ENCODE measurements at places on chromosomes 12 and 14.

DNA sequence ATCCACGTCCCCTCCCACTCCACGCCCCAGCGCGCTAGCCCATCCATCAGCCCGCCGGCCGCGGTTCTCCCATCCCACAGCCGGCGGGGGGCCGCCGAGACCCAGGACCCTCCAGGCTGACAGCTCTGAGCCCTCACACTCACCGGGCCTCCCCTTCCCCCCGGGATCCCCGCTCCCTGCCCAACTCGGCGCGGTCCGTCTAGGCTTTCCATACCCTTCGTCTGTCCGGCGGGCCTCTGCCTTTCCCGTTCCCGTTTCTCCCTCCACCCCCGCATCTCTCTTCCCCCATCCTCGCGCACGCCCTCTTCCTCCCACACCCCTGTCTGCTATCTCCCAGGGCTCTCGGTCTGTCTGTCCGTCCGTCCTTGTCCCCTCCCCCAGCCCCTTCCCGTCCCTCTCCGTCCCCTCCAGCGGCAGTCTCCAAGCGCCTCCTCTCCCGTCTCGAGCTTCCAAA lies 726 bp downstream of the ZFHX2 start:
- DNase-seq, result no peak

GRCh38 chr12:112963227-112963861 lies 15.0 kb upstream of the OAS2 start:
- no peak for DNase-seq

DNA sequence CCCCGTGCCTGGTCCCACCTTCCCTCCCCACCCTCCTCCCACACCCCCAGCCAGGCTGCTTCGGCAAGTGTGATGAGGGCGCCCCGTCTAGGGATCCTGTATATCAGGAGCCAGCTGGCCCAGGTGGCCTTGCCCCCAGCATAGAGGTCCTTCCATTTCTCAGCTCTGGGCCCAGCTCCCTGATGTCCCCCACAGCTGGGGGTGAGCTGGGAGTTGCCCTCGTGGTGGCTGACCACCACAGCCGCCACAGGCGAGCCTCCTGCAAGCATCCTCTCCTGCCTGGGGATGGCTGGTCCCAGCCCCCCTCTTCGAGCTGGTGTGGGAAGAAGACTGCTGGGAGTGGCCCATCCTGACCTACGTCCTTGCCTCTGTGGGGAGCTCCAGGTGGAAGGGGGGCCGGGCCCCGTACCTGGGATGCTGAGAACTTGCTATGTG lies 7.4 kb downstream of the ASPG start:
- DNase-seq, result no peak

GRCh38 chr12:95169368-95169767 lies 47.9 kb downstream of the FGD6 start:
- DNase-seq, result no peak

DNA sequence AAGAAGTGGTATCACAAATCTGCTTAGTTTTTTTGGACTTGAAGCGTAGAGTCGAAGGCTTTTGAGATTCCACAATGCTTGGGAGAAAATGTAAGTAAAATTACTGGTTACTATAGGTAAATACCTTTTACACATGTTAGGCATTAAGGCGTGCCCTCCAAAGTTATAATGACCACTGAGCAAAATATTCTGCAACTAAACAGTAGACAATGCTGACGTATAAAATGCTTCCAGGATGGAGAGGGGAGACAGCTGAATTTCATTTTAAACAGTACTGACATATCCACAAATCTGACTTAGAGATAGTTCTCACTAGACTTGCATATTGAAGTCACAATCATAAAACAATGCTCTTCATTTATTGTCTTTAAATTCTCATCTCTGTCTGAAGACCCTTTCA lies 144.5 kb upstream of the DCN start:
- DNase-seq, result no peak

- no peak for DNase-seq
Measured at GRCh38 chr14:90839889-90840266, 23.6 kb upstream of the TTC7B start.

DNA sequence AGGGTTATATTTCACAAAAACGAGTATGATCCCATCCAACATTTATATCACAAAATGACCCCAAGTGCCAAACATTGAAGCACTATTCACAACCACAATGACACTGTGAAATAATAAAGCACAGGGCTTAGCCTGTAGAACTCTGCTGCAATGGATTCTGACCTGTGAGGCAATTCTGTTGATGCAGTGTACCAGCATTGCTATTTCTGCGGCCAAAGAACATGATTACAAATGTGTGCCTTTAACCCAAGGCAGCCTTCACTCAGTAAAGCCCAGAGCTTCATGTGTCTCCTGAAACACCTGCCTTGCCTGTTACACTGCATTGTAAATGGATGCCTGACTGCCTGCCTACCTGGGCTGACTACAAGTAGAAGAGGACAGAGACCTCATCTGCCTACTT lies 158.0 kb downstream of the PPM1H start:
- no peak for DNase-seq

DNA sequence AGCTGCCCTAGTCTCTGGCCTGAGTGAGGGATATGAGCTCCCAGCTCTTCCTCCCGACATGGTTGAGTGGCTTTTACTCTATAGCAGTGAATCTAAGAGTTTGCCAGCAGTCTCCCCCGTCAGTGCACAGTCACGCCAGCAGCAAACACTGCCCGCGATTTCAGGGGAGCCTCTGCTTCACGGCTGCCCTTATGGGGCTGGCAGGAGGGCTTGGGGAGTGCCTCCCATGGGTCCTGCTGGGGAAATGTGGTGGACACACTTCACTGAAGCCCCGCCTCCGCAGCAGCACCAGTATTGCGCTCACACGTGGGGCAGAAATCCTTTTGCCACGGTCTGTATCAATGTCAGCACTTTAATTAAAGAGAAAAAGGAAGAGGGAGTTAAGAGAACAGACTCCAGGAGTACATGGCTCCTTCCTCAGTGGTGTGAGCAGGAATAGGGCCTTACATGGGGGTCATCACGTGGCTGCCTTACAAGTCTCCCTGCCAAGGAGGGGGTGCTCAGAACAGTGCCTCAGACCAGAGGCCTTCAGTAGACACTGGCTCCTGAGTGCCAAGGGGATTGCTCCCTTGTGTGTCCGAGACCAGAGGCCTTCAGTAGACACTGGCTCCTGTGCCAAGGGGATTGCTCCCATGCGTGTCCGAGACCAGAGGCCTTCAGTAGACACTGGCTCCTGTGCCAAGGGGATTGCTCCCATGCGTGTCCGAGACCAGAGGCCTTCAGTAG lies 55.7 kb downstream of the SFSWAP start:
- DNase-seq, result no peak

- DNase-seq, result no peak
Measured at GRCh38 chr14:76729258-76729657, 32.0 kb upstream of the VASH1 start.

GRCh38 chr12:100857418-100857817 lies 62.8 kb downstream of the ANO4 start:
- no peak for DNase-seq

- DNase-seq, result no peak
Measured at GRCh38 chr12:41418586-41418985, 230.5 kb downstream of the PDZRN4 start.

DNA sequence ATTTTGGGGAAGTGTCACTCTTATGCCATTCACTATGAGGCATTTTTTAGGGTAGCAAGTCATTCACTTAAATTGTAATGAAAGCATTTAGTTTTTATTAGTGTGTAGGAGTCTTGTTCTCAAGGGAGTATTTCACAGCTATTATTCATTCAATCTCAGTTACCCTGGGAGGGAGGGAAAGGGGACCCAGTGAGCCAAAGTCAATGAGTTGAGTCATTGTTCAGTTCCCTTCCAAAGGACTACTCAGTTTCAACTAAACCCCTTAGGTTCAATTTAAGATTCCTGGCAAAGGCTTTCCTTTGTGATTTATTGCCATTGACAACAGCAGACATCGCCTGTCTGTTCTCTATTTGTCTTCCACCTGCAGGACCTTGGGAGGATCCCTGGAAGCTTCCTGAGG lies 29.3 kb upstream of the RASSF8 start:
- no peak for DNase-seq

- no peak for DNase-seq
Measured at GRCh38 chr12:21989819-21990412, 48.7 kb upstream of the ABCC9 start.

- DNase-seq, result no peak
Measured at GRCh38 chr14:50059763-50060616, 56.4 kb downstream of the VCPKMT start.

DNA sequence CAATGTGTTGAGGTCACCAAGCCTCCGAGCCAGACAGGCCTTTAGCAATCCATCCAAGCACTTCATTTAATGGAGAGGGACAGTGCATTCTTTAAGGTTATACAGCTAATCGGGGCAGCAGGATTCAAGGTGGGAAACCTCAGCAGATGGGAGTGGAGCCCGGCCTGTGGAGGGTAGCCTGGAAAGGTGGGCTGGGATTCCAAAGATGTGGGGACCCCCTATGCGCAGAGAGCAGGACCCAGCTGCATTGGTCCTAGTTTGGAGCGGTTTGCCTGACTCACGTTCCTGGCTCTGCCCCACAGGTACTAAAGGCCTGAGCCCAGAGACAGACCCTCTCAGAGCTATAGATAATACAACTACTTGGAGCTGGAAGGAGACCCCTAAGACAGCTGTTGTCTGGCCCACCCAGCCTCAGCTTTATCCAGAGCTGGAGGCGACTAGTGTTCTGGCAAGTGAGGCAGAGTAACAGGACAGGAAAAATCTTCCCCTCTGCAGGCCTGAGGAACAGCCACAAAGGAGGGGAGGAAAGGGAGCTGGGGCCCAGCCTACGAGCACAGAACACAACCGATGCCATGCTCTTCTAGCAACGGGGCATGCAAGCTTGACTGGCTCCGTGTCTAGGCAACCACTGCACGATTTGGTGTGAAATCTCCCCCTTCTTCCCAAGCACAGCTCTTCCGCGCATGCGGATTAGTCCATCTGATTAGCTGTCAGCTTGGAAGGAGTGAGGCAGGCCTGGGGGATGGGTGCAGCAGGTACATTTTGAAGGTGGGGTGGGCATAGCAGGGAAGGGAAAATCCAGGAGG lies 1.1 kb upstream of the MYH7 start:
- no peak for DNase-seq

GRCh38 chr12:102551186-102551585 lies 70.8 kb upstream of the IGF1 start:
- no peak for DNase-seq

GRCh38 chr12:128111333-128111732 lies 155.6 kb upstream of the TMEM132C start:
- no peak for DNase-seq

- DNase-seq, result no peak
Measured at GRCh38 chr12:28507867-28508266, 317.6 kb downstream of the CCDC91 start.

DNA sequence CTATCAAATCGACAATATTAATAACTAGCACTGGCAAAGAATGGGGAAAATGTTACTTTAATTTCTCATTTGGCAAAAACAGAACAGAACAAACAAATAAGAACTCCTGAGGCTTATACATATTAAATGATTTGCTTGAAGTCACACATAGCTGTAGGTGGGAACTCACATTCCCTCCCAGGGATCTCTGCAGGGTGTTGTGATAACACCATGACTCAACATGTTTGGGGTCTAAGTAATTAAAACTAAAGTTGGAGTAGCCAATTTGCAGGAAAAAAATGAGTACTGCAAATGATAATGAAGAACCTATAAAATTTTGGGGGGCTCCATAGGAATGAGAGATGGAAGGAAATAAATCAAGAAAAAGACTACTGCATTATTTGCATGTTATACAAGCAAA lies 27.5 kb downstream of the UNC79 start:
- no peak for DNase-seq

GRCh38 chr12:80627782-80628181 lies 79.7 kb upstream of the MYF6 start:
- no peak for DNase-seq

DNA sequence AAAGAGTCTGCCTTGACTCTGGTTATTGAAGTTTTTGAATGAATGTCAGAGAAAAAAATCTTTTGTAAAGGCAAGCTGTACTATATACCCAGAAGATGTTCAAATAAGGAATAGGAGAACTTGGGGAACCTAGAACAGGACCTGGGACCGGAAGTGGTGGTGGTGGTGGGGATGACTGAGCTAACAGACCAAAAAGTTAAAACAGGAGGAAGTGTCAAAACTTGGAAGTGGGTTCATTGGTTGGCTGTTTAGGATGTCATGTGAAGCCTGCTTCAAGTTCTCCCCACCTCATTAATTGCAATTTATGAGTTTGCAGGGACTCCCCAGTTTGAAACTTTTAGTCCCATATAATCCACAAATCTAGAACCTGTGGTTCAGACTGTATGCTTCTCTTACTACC lies 26.2 kb downstream of the PLXNC1 start:
- DNase-seq, result peak; percentile 37

DNA sequence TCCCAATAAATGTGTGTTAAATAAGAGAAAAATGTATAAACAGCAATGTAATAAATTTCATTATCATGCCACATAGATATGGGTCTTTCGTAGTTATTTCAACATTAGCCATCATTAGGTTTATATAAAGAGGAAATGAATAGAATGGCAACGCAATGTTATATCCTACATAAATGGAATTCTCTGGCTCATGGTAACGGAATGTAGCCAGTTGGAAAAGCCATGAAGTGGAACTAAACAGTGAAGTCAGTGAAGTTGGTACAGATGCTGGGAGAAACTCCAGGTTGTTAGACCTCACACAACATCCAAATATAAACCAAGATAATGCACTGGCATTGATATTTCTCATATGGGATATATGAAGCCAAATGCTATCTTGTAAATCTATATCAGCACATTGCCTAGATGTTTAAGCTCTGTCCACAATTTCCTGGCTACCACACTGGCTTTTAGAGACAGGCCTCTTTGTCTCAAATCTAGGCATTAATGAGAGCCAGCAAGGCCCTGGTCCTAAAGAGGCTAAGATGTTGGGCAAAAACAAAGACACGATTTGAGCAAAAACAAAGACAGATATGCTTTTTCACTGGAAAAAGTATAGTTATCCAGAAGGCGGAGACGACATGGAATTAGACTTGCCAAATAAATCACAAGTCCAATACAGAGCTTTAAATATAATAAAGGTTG lies 861.0 kb downstream of the RPS29 start:
- no peak for DNase-seq

DNA sequence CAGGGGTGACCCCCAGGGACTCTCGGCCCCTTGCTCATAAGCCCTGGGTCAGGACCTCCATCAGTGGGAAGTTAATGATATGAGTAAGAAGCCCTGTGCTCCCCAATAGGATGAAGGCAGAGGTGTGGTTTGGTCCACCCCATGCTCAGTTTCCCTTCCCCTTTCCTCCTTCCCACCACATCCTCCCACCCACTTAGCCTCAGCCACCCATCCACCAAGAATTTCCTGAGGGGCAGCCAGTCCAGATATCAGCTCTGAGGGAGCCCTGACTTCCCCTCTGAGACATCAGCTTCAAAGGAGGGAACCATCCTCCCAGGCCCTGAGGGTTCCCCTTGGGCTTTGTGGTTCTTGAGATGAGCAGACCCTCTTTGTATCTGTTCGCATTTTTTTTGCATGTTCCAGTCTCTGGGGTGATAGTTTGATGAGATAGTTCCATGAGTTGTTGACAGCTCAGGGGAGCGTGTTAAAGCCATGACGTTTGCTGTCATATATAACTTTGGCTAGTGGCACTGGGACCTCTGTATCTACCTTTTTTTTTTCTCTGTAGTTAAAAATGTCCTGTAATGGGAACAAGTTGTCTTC lies 71.2 kb downstream of the LGMN start:
- DNase-seq, result no peak
